ENCODE measurements at places on chromosomes 2 and 18.

DNA sequence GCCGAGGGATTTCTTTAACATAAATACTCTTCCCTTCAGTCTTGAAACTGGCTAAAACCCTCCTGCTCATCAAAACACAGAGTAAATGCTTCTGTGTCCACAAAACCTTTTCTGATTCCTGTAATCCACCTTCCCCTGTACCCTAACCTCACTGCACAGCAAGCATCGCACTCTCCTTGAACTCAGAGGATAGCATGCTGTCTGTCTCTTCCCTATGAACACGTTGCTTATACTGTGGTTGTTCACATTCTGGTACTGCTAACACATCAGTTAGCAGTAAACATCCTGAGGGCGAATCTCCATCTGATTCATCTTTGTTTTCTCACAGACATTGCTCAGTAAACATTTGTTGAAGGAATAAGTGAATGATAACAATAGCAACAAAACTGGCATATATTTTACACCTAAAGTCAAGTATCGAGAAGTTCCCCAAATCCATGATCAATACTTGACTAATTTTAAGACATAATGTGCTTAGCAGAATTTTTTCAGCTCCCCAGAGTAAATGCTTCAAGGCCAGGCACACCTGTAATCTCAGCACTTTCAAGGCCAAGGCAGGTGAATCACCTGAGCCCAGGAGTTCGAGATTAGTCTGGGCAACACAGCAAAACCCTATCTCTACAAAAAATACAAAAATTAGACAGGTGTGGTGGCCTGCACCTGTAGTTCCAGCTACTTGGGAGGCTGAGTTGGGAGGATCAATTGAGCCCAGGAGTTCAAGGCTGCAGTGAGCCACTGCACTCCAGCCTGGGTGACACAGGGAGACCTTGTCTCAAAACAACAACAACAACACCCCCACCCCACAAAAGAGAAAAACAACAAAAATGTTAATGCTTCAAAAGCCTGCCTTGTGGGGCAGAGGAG lies 45.6 kb upstream of the LPIN2 start:
- DNase-seq: peak; percentile 17

DNA sequence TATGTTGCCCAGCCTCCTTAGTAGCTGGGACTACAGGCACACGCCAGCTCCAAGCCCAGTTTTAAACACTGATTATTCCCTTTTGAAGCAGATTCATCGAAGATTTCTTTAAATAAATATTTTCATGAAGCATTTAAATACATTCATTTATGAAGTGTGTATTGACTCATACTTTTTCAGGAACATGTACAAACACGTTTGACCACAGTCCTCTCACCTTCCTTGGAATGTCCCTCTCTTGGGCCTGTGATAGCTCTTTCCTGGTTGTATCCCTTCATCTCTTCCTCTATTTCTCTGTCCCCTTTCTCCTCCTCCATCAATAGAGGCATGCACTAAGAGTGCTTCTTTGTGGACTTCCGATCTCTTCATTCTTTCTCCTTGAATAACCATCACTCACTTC lies 2.5 kb downstream of the PSTPIP2 start:
- DNase-seq: no peak

GRCh38 chr2:231013820-231014219 lies 17.9 kb downstream of the SPATA3 start:
- DNase-seq: no peak

GRCh38 chr2:191165176-191165643 lies 14.4 kb upstream of the STAT4 start:
- DNase-seq: peak; percentile 42

GRCh38 chr2:204051476-204051875 lies 114.9 kb downstream of the ICOS start:
- DNase-seq: no peak

All from NCI-H1417 (cell line).